Epithelial cell of prostate (primary cell): ENCODE measurements at places on chromosomes 16 and 17.
A peak's percentile ranks its signal among the peaks of the same experiment; 100 is the strongest.

- DNase-seq, result no peak
Observed at GRCh38 chr17:59193336-59193862, 16.4 kb upstream of the SMG8 start.

DNA sequence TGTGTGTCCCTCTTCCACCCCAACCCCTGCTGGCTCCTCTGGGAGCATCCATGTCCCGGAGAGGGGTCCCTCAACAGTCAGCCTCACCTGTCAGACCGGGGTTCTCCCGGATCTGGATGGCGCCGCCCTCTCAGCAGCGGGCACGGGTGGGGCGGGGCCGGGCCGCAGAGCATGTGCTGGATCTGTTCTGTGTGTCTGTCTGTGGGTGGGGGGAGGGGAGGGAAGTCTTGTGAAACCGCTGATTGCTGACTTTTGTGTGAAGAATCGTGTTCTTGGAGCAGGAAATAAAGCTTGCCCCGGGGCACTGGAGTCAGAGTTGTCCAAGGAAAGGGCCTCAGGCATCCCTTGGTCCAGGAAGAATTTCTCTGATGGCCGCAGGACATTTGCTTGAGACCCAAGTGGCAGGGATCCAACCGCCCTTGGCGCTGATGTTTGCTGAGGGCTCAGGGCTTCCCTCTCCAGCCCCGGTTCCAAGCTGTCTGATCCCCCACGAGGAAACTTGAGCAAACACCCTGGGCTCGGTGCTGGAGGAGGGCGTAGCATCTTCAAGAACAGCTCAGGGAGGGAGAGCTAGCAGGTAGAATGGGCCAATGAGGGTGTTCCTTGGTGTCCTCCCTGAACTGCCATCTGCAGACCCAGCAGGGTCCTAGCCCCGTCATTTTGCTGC lies 4.5 kb downstream of the NXPH3 start:
- no peak for DNase-seq

DNA sequence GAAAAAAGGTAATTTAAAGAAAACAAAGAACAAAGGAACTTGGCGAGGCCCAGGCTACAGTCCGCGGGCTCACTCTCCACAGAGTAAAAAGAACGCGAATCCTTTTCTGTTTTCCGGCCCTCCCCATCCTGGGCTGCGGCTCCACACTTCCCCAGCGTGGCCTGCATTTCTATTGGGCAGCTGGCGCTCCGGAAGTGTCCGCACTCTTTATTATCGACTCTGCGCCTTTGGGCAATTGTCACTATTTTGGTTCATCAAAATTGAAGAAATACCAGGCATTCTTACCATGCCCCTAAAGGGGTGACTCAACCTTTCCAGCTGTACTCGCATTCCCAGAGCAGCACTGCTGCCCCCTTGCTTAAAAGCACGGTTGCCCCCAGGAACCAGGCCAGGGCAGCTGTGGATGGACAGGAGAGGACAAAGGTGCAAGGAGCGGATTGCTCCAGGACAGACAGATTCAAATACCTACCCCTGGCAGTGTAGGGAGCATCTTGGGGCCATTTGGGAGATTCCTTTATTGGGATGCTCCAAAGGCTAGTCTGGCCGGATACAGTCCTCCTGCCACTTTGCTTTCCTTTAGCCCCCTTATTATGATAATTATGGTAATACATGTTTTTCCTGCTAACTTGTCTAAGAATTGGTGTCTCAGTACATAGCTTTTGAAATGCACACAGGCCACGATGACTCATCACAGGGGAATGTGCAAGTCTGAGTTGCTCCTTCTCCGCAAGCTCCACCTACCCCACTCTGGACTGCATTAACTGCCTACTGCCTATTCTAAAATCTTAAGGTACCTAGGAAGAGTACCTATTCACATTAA lies 985 bp upstream of the SLFN12 start:
- DNase-seq, result peak; percentile 85

DNA sequence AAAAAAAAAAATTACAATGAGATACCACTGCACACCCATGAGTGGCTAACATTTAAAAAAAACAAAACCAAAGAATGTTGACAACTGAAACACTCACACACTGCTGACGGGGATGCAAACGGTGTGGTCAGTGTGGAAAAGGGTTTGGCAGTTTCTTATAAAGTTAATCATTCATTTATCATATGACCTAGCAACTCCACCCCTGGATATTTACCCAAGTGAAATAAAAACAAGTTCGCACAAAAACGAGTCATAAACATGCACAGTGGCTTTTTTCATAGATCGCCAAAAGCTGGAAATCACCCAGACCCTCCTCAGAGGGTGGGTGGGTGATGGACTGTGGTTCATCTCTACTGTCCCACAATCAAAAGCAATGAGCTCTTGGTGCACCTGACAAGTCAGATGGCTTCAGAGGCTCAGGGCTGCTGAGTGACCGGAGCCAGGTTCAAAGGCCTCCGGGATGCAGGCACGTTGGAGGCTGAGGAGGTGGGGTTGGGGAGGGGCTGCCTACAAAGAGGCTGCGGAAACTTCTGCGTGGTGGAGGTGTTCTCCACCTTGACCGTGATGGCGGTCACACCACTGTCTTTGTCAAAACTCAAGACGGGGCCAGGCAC lies 14.2 kb downstream of the RAB40B start:
- DNase-seq, result peak; percentile 78

GRCh38 chr16:918741-919657 lies 51.8 kb downstream of the LMF1 start:
- no peak for DNase-seq

DNA sequence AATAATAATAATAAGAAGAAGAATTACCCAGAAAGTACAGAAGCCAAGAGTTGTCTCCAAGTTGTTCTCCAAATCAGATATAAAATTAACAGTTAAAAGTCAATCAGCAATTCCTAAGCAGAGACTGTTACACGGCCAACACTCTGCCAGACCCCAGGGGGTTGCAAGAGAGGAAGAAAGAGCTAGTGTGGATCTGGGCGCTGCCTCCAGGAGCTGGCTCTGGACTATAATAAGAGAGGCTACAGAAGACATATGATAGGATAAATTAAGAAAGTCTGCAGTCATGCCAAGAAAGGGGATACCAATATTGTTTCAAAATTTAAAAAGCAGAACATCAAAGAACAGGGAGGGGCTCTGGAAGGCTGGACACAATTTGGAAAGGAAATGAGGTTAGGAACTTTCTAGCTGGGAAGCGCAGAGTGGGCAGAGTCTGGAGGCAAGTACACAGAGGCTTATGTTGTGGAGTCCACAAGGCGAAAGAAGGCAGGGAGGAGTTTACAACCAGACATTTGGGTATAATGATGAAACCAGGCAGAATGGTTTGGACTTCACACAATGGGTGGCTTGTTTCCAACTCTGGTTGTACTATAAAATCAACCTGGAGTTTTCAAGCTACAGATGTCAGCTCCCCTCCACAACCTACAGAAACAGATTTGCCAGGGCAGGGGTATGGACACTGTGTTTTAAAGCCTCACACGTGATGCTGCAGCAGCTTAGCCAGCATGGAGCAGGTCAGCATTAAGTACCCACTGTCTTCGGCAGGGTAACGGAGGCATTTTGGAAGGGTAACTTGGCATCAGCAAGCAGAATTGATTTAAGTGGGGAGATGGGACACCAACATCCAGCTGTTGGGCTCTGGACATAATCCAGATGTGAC lies 49.4 kb downstream of the SLC39A11 start:
- no peak for DNase-seq

GRCh38 chr16:80038566-80038965 lies 438.0 kb upstream of the MAF start:
- DNase-seq, result no peak

- no peak for DNase-seq
Observed at GRCh38 chr17:17419631-17420030, 57.2 kb upstream of the MED9 start.

DNA sequence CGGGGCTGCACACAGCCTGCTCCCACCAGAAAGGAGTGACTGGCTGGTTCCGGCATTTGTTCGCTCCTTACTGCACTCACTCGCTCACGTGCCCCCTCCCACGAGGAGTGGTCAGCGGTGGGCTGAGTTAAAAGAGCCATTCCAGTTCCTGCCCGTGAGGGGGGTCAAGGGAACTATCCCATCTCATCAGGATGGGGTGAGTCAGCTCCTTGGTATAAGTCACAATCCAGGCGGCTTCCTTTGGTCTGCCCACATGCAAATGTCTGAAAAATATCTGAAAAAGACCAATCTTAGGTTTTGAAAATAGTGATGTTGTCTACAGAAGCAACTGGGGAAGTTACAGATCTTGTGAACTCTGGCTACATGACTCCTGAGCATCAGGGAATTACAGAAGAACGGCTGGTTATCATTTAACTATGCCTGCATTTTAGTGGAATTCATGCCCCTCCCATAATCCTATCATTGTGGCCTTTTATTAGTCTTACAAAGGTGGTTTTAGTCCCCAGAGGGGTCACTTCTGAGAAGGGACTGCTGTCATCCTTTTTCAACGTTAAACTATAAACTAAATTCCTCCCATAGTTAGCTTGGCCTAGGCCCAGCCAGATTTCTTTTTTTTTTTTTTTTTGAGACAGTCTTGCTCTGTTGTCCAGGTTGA lies 9.8 kb upstream of the TNFSF12 start:
- no peak for DNase-seq

GRCh38 chr17:16466407-16466806 lies 25.6 kb downstream of the LRRC75A start:
- DNase-seq, result no peak

- no peak for DNase-seq
Observed at GRCh38 chr16:7221157-7221556, 111.5 kb upstream of the RBFOX1 start.

DNA sequence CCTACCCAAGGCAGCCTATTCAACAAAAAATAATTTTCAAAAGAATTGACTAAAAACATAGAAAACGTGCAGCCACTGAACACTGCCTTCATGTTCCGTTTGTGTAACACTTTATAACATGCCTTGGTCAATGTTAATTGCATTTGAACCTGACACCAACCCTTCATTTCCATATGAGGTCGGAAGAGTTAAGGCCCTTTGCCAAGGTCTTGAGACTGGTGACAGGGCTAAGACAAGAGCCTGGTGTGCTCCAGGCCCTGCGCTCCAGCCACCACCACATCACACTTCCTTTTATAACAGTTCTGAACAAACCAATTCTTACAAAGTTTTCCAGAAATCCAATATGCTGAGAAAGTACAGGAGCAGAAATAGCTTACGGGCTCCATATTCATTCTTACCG lies 4.2 kb downstream of the BBS2 start:
- DNase-seq, result no peak
